GM03348 (cell line): ENCODE measurements at places on chromosomes 16 and 17.
A peak's percentile ranks its signal among the peaks of the same experiment; 100 is the strongest.

- no peak for DNase-seq
Observed at GRCh38 chr17:65005858-65006257, 50.7 kb downstream of the GNA13 start.

GRCh38 chr17:81713004-81713555 is 996 bp downstream of the SLC25A10 start:
- no peak for DNase-seq

GRCh38 chr17:50044483-50044882 is 11.4 kb upstream of the ITGA3 start:
- no peak for DNase-seq

DNA sequence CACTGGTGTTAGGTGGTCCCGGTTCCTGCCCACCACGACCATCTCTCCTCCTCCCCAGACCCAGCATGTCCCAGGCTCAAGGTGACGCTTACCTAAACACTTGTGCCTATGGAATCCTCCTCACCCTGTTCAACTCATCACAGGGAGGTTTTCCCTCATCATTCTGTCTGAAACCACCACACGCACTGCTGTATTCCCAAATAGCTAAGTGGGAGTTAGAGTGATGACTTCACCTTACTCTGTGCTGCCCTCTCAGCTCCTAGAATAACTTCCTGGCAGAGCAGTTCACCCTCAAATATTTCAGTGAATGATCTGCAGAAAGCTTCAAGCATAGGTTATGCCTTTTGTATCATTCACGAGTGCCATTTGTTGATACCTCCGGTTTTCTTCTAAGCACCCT is 216.5 kb downstream of the CPPED1 start:
- DNase-seq = no peak

DNA sequence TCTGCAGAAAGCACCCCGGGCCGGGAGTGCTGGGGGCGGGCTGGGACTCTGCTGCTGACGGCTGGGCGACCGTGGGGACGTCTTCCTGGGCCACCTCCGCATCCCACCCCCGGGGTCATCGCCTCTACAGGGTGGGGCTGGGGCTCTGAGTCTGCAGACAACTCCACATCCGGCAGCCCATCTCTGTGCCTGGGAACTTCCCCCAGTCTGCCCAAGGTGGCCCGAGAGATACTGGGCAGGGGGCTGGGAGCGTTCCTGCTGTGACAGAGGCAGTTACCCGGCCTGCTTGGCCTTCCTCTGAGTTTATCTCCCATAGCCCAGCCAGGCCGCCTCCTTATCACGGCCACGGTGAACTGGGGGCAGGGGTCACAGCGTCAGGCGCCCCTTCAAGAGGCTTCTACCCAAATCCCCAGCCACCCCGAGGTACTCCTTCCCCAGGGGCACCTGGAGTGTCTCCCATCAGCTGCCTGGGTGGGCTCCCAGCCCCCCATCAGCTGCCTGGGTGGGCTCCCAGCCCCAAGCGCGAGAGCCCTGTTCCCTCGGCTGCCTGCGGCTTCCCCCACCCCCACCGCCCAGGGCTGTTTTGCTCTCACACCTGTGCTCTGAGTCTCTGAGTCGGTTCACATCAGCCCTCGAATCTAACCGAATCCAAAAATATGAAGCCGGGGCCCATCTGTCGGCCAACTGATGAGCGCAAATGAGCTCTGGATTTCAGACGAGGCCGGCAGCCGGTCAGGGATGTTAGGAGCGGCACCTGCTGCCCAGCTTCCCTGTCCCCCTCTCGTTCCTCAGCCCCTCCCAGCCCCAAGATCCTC is 15.6 kb upstream of the CBFA2T3 start:
- no peak for DNase-seq

GRCh38 chr17:77471984-77472461 is 331.3 kb downstream of the SEC14L1 start:
- DNase-seq = peak; percentile 53

DNA sequence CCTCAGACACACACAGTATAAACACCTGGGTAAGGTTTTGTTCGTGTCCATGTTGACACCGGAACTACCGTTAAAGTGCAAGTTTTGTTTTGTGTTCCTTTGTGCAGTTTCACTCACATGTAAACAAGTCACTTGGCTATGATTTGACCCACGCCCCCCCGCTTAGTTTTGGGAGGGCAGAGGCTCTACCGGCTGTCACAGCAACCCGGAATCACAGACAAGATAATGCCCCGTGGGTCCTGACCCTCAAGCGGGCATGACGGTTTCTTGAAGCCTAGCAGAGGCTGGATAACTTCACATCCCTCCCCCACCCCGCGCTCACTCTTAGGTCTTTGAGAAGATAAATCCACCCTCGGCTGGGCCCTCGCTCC is 1.7 kb downstream of the RASD1 start:
- DNase-seq = no peak

DNA sequence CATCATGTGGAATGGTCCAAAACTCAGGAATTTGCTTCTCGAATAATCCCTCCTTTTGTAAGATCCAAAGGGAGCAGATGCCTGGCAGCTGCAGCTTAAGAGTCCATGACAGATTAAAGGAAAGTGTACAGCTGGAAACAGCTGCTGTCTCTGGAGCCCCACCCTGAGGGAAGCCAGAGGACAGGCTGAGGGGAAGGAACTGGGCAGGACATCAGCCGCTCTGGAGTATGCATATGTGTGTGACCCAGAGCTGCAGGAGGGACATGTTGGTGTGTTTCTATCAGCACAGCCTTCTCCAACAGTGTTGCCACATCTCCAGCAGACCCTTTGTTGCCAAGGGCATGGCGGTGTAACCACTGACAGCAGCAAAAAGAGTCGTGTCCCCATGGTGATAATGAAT is 46.2 kb downstream of the CYB561 start:
- DNase-seq = peak; percentile 67

GRCh38 chr16:82660075-82660645 is 33.4 kb downstream of the CDH13 start:
- peak; percentile 71 for DNase-seq

DNA sequence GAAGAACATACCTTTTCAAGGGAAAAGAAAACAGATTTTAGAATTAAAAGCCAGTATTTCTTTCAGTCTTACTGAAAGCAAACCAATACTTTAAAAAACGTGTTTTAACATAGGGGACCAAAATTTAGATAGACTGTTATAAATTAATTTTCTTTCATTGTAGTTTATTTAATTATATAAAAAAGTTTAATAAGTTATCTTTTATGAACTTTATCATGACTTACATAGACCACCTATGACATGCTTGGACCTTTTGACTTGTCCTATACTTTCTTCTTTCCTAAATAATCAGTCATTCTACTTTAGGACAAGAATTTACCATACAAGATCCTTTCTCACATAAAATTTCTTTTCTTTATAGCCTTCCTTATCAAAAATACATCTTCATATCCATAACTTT is 102.0 kb upstream of the HAS3 start:
- DNase-seq = no peak

DNA sequence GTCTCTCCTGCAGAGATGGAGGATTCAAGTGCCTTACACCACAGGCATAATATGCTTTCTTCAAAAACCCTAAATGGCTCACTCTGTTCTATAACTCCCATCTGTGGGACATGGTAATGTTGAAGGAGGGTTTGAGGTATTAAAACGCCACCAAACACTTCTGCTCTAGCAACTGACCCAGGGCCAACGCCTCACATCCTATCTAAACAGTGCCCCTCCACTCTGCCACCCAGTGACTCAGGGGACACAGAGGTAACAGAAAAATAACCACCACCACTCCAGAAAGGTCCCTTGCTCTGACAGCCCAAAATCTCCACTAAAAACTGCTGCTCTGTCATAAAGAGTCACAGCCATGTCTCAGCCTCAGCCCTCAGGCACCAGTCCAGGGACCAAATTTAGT is 17.7 kb downstream of the NPRL3 start:
- no peak for DNase-seq

GRCh38 chr16:8874388-8874787 is 5.6 kb upstream of the CARHSP1 start:
- peak; percentile 65 for DNase-seq

- DNase-seq = no peak
Observed at GRCh38 chr16:49833085-49833484, 22.8 kb downstream of the ZNF423 start.

GRCh38 chr16:70714581-70715054 is 28.8 kb upstream of the MTSS2 start:
- no peak for DNase-seq

DNA sequence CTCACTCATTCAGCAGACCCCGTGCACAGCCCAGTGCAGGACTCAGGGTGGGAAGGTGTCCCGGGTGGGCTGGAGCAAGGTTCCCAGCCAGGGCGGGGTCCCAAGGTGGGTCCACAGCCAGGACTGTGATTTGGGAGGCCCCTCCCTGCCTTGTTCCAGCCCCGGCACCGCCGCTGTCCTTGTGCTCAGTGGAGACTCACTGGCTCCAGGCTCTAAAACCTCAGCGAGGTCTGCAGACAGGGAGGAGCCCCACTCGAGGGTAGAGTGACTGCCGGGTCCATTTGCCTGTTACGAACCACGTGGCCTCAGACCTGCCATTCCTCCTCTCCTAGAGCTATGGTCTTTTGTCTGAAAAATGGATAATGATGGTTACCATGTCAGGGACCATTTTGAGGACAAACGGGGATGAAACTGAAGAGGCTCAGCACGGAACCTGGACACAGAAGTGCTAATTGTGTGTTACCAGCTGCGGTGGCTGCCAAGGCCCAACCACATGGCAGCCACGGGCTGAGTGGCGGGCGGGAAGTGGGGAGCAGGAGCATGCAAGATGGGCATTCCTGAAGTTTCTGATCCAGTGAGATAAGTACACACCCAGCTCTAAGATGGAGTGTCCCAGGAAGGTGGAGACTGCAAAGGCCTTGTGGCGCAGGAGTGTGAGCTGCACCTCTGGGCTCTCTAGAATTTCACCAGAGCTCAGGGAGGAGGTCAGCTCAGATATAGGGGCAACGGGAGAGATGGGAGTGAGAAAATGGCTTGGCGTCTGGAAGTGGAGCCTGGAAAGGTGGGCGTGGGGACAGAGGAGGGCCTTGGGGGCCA is 317.6 kb downstream of the SEC14L1 start:
- DNase-seq = no peak

GRCh38 chr16:68668266-68668665 is 23.2 kb downstream of the CDH3 start:
- peak; percentile 31 for DNase-seq

DNA sequence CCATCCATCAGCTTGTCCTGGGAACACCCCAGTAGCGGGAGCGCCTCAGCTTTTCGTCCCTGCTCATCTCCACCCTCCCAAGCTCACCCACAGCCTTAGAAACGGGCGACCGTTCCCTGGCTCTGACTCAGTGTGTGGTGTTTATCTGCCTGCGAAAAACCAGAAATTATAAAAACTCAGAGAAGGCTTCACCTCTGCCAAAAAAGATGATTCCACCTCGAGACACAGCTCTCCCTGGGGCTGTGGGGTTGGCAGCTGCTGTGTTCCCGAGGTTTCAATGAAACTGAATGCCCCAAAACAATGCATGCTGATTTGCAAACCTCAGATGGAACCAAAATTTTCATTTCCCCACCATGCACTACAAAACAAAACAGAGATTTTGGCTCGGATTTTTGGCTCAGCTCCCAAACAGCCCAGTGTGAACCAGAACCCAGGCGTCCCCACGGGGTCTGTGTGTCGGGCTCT is 62.4 kb upstream of the MED9 start:
- peak; percentile 81 for DNase-seq

- no peak for DNase-seq
Observed at GRCh38 chr17:65583921-65584603, 22.6 kb upstream of the AXIN2 start.

DNA sequence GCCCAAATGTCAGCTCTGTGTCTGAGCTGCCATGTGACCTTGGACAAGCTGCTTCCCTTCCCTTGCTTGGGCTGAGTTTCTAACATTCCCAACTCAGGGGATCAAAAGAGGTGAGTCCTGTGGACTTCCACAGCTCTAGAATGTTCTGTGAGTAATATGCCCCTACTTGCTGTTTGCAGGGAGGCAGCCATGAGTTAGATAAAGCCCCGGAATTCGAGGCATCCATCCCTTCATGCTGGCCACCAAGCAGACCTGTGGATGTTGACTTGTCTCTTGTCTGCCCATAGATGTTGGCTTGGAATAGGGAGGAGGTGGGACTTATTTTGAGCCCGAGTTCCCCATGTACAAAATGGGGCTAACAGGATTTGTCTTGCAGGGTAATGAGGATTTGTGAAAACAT is 36.2 kb downstream of the KSR1 start:
- no peak for DNase-seq

DNA sequence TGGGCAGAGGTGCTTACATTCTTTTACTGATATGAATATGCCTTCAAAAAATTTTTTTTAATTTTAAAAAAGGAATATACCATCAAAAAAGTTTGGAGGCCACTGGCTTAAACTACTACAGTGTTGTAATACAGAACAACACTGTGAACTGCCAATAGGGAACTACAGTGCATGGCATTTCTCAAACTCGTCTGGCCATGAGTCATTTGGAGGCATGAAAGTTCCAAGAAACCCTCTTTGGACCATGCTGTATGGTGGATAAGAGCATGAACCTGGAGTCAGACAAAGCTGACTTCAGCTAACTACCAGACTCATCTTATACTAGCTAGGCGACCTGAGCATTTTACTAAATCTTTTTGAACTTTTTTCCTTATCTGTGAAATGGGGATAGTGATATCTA is 9.2 kb upstream of the NF1 start:
- peak; percentile 68 for DNase-seq

DNA sequence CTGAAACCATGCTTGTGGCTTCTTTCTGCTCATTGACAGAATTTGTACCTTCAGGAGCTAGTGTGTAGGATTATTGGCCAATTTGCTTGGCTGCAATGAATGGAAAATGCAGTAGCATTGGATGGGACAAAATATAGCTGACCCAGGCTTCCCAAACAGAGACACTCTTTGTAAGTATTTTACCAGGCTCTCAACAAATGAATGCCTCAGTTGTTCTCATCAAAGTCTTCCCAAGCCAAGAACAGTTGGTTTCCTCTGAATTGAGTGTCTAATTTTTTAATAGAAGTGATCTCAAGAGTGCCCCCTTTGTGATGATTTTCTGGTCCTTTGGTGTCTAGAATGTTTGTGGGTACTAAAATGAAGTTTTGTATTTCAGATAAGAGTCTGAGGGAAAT is 140.9 kb downstream of the SHISA9 start:
- DNase-seq = no peak

GRCh38 chr16:81390840-81391239 is 53.8 kb upstream of the CMIP start:
- no peak for DNase-seq

DNA sequence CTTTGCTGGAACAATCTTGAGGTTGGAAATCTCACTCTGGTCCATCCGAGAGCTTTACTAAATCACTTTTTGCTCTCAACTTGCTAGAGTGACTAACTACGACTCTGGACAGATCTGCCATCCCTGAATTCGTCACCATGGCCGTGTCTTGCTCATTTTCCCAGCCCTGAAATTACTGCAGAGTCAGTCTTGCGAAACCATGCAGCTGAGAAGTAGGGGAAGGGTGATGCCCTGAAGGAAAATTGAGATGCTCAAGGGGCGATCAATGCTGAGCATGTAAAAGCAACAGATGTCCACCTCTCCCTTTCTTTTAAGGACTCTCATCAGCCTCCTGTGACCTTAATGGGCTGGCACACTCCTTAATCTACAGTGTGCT is 18.8 kb downstream of the PCTP start:
- DNase-seq = peak; percentile 71

- peak; percentile 56 for DNase-seq
Observed at GRCh38 chr16:86611525-86611855, 33.1 kb downstream of the FOXL1 start.
